Neural progenitor cell (in vitro differentiated cells): ENCODE measurements at places on chromosomes 5 and 9. TPM values are rescaled to one million over a fixed set of nuclear protein-coding genes. Genes with fewer than 3 reads are reported as not detected.

GRCh38 chr5:142955628-142956027, 185.5 kb downstream of the ARHGAP26 start:
- no peak overlapping the region for H3K4me3 ChIP-seq
- H3K27me3 ChIP-seq = no peaks in the 10 kb centered on the region
- no peaks in the 10 kb centered on the region for H3K36me3 ChIP-seq
- H3K27ac ChIP-seq = no peak overlapping the region
- H3K4me1 ChIP-seq = no peaks in the 10 kb centered on the region

- peaks cover 11% of the 10 kb centered on the region for H3K4me1 ChIP-seq
- no peaks in the 10 kb centered on the region for H3K36me3 ChIP-seq
- H3K27ac ChIP-seq = no peak overlapping the region
- DNase-seq = no peak
- H3K4me3 ChIP-seq = no peak overlapping the region
Measured at GRCh38 chr5:135242021-135242865, 156.8 kb downstream of the MACROH2A1 start.

DNA sequence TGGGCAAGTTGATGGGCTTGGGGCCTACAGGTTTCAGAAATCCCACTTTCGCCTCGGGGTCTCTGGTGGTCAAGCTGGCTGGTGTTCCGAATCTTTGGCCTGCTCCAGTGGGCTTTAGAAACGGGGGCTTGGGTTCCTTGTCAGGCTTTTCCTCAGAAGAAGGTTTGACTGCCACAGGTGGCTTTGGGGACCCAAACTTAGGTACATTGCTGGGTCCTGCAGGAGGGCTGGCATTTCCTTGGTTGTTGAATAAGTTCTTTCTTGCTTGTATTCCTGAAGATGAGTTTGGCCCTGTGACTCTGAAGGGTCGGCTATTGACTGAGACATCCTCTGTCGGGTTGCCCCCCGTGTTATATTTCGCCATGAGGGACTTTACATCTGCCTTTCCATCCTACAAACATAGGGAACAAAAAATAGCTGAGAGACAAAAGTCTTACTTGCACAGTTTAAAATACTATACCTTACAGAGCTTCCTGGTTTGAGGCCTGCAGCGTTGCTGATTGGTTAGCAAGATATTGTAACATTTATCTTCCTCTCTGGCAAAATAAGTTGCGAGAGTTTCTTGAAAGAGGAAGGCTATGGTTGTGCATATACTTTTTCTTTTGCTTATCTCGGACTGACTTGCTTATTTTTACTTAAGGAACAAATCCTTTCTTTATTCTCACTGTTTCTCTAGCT, 16.6 kb downstream of the FYB1 start:
- H3K27ac ChIP-seq = no peak overlapping the region
- no peaks in the 10 kb centered on the region for H3K36me3 ChIP-seq
- H3K4me3 ChIP-seq = no peak overlapping the region
- DNase-seq = no peak

DNA sequence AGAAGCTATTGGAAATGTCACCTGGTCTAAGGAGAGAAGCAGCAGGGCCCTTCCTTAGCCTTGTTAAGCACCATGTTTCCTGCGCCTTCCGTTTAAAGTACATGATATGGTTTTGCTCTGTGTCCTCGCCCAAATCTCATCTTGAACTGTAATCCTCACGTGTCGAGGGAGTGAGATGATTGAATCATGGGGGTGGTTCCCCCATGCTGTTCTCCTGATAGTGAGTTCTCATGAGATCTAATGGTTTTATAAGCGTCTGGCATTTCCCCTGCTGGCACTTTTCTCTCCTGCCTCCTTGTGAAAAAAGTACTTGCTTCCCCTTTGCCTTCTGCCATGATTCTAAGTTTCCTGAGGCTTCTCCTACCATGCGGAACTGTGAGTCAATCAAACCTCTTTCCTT, 49.7 kb downstream of the PRDM6 start:
- H3K4me3 ChIP-seq = no peak overlapping the region
- H3K36me3 ChIP-seq = no peaks in the 10 kb centered on the region
- no peak overlapping the region for H3K27ac ChIP-seq

GRCh38 chr9:92962303-92962649, 15.0 kb downstream of the FGD3 start:
- DNase-seq = no peak
- H3K36me3 ChIP-seq = no peaks in the 10 kb centered on the region
- H3K27ac ChIP-seq = no peak overlapping the region
- H3K4me3 ChIP-seq = no peak overlapping the region

DNA sequence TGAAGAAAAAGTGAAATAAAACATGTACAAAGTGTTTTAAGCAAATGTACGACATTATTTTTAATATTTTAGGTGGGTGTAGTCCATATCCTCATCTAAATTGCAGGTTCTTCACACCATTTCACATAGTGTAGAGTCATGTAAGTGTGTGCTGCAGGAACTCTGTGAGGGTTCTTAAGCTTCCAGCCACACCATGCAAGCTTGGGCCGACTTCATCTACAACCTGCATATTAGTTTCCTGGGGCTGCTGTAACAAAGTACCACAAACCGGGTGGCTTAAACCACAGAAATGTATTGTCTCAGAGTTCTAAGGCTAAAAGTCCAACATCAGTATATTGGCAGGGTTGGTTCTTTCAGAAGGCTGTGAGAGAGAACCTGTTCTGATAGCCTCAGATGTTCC, 10.2 kb downstream of the PAM start:
- no peaks in the 10 kb centered on the region for H3K27me3 ChIP-seq
- peaks cover 42% of the 10 kb centered on the region for H3K4me1 ChIP-seq
- H3K27ac ChIP-seq = no peak overlapping the region
- H3K4me3 ChIP-seq = no peak overlapping the region
- H3K36me3 ChIP-seq = no peaks in the 10 kb centered on the region

GRCh38 chr5:11153670-11154382, 392.8 kb upstream of the DAP start:
- H3K27me3 ChIP-seq = no peaks in the 10 kb centered on the region
- H3K36me3 ChIP-seq = no peaks in the 10 kb centered on the region
- no peak overlapping the region for H3K27ac ChIP-seq
- DNase-seq = no peak

DNA sequence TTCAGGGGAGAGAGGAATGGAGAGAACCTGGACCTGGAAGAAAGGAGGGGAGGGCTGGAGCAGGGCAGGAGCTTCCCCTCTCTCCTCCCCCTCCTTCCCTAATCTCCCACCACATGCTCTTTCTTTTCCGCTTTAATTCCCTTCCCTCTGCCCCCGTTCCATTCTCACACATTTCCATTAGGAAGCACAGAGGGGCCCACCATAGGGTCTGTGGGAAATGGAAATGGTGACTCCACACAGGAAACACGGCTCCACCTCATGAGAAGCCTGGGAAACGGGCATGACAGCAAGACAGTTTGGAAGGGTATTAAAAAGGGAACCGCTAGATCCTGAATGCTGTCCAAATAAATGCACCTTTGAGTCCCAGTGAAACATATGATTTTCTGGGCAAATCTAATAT, 64.9 kb upstream of the ENTREP1 start:
- H3K4me1 ChIP-seq = peaks cover 6% of the 10 kb centered on the region
- H3K27me3 ChIP-seq = no peaks in the 10 kb centered on the region
- no peaks in the 10 kb centered on the region for H3K36me3 ChIP-seq
- no peak overlapping the region for H3K4me3 ChIP-seq

The GARIN3 gene
- not detected in 2 replicates for total RNA-seq

The TPPP gene
- 0.87 TPM in 1 of 2 replicates, not detected in the other for total RNA-seq

The PCA3 gene
- 0.30 and 0.56 TPM in 2 replicates for total RNA-seq

The IL4 gene
- not detected in 2 replicates for total RNA-seq

The TAL2 gene
- total RNA-seq = 2.5 TPM in 1 of 2 replicates, not detected in the other
